Naive thymus-derived CD8-positive, alpha-beta T cell (primary cell): ENCODE measurements at places on chromosomes 1 and 21. TPM values are rescaled to one million over a fixed set of nuclear protein-coding genes. Genes with fewer than 3 reads are reported as not detected.
A peak's percentile ranks its signal among the peaks of the same experiment; 100 is the strongest.

- no peak overlapping the region for H3K4me3 ChIP-seq
- no peaks in the 10 kb centered on the region for H3K4me1 ChIP-seq
- DNase-seq, result no peak
- no peaks in the 10 kb centered on the region for H3K36me3 ChIP-seq
- H3K27me3 ChIP-seq, result no peaks in the 10 kb centered on the region
- no peak overlapping the region for H3K27ac ChIP-seq
These were observed 695.4 kb downstream of the BRINP3 start for GRCh38 chr1:189782295-189782694.

ELAVL4 gene
- polyA plus RNA-seq, result not detected

KRTAP19-1 gene
- polyA plus RNA-seq, result not detected

LRRC71 gene
- polyA plus RNA-seq, result not detected

HCRTR1 gene
- polyA plus RNA-seq, result not detected

- no peak for DNase-seq
- no peaks in the 10 kb centered on the region for H3K27me3 ChIP-seq
- no peaks in the 10 kb centered on the region for H3K4me1 ChIP-seq
- no peaks in the 10 kb centered on the region for H3K36me3 ChIP-seq
These were observed 954.5 kb downstream of the ADGRL2 start for GRCh38 chr1:82755191-82755590.

- H3K27ac ChIP-seq, result no peak overlapping the region
- H3K4me1 ChIP-seq, result no peaks in the 10 kb centered on the region
- no peak overlapping the region for H3K4me3 ChIP-seq
These were observed 86.9 kb downstream of the NAV1 start for GRCh38 chr1:201625851-201626251.

- DNase-seq, result no peak
- H3K4me1 ChIP-seq, result peaks cover 6% of the 10 kb centered on the region
- no peak overlapping the region for H3K27ac ChIP-seq
- H3K27me3 ChIP-seq, result peaks cover 11% of the 10 kb centered on the region
These were observed 22.6 kb upstream of the TTC34 start for GRCh38 chr1:2823921-2824610.

DNA sequence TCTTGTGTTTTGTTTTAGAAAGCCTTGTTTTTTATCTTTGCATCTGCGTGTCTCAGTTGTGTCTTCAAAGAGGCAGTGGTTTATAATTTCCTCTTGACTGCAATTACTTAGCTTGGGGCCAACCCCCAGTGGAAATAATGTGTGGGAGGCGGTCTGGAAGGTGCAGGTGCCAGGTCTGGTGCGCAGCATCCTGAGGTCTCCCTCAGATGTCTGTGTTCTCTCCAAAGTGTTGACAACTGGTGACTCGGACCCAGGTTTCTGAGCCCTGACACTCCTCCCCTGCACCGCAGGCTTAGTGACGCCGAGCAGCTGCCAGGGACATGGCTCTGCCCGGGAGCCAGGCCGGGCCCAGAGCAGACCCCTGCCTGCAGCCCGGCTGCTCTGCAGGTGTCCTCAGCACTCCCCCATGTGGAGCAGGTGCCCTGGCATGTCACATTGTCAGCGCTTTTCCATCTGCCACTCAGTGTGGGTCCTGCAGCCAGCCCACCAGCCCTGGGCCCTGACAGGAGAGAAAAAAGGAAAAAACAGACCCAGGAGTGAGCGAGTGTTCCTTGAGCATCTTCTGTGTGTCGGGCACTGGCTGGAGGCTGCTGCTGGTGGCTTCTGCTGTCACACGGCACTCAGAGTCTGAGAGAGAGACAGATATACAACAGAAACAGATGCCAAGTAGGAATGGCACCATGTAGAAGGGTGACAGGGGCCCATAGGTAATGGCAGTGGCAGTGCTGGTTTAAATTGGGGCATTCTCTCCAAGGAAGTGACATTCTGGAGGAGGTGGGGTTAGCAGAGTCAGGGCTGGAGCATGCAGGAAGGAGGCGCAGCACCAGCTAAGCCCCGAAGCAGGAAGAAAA is 24.8 kb upstream of the SELENON start:
- H3K27ac ChIP-seq, result peak overlapping the region; percentile 98
- peak; percentile 63 for DNase-seq
- peaks cover 67% of the 10 kb centered on the region for H3K4me1 ChIP-seq
- no peaks in the 10 kb centered on the region for H3K27me3 ChIP-seq

SAMD13 gene
- polyA plus RNA-seq, result 1.2 TPM

- no peak overlapping the region for H3K4me3 ChIP-seq
- no peaks in the 10 kb centered on the region for H3K36me3 ChIP-seq
- no peak overlapping the region for H3K27ac ChIP-seq
- H3K4me1 ChIP-seq, result no peaks in the 10 kb centered on the region
- no peak for DNase-seq
- peaks cover 4% of the 10 kb centered on the region for H3K27me3 ChIP-seq
These were observed 165.5 kb upstream of the KCNJ6 start for GRCh38 chr21:38081708-38082107.

KCNJ9 gene
- 0.03 TPM for polyA plus RNA-seq

DNA sequence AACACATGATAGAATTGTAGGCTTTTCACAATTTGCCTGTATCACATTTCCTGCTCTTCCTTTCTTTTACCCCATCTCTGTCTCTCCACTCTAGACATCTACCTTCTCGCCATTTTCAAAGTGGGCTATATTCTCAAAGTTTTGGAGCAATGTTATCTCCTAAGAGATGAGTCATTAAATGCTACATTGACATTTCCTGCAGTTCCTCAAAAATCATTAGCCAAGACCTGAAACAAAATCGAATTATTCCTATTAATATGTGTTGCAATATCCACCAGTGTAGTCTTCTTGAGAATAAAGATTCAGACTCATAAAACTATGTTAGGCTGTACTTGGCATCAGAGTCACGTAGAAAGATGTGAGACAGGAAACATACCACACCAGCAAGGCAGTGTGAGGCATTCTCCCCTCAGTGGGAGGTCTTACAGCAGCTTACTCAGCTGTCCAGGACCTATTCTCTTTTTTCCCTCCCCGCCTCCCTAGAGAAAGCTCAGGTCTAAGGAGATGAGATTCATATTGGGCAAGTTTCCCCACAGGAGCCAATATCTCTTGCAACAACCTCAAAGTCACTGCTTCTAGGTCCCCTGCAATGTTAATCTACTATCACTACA is 38.8 kb downstream of the FRRS1 start:
- no peak overlapping the region for H3K27ac ChIP-seq
- no peak for DNase-seq
- H3K4me1 ChIP-seq, result no peaks in the 10 kb centered on the region
- no peaks in the 10 kb centered on the region for H3K27me3 ChIP-seq
- H3K36me3 ChIP-seq, result no peaks in the 10 kb centered on the region

GRCh38 chr1:157482174-157482573 is 70.1 kb downstream of the FCRL5 start:
- H3K27ac ChIP-seq, result no peak overlapping the region
- no peak for DNase-seq
- no peaks in the 10 kb centered on the region for H3K36me3 ChIP-seq
- H3K4me3 ChIP-seq, result no peak overlapping the region

DNA sequence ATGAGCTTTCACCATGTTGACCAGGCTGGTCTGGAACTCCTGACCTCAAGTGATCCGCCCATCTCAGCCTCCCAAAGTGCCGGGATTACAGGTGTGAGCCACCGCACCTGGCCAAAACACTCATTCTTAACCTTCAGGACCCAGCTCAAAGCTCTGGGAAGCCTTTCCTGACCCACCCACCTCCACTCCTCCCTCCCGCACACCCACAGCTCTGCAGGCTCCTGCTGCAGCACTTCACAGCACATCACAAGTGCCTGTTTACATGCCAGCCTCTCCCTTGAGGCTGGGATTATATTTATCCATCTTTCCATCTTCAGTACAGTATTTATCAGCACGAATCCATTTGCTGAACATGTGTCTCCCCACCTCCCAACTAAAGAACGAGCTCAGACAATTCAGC is 14.9 kb downstream of the SLC9A1 start:
- no peak overlapping the region for H3K4me3 ChIP-seq
- peak overlapping the region; percentile 24 for H3K27ac ChIP-seq
- peaks cover 45% of the 10 kb centered on the region for H3K4me1 ChIP-seq
- no peaks in the 10 kb centered on the region for H3K27me3 ChIP-seq
- DNase-seq, result no peak

DNA sequence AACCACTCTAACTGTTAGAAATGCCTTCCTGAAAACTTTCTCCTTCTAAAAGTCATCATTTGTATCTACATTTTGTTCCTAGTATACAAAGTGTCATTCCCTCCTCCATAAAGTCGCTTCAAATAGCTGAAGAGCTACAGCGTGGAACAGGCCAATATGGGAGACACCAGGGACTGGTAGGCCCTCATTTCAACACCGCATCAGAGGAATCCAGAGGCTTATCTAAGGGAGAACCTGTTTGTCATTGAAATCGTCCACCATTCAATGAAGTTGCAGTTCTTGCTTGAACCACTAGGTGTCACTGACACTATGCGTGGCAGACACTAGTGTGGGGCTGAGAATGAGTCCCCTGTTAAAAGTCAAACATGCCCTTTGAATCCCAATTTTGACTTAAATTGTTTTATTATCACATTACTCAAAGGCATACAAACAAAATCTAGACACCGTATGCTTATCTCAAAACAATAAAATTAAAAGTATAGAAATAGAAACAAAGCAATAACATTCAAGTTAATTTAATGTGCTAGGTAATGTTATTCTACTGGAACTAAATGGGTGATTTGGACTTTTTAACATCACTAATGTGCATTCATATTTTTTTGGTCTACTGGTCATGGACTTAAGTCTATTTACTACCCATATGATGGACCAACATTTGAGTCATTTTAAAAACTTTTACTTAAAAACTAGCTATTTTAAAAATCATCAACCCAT is 182.3 kb downstream of the FCRL5 start:
- H3K4me3 ChIP-seq, result no peak overlapping the region
- no peak for DNase-seq
- no peaks in the 10 kb centered on the region for H3K36me3 ChIP-seq

FCRL2 gene
- polyA plus RNA-seq, result not detected

GRCh38 chr1:116318897-116319296 is 54.1 kb upstream of the ATP1A1 start:
- H3K36me3 ChIP-seq, result no peaks in the 10 kb centered on the region
- H3K4me3 ChIP-seq, result no peak overlapping the region
- H3K27ac ChIP-seq, result no peak overlapping the region
- DNase-seq, result no peak
- H3K27me3 ChIP-seq, result no peaks in the 10 kb centered on the region

- peaks cover 6% of the 10 kb centered on the region for H3K36me3 ChIP-seq
- H3K4me3 ChIP-seq, result peak overlapping the region; percentile 78
- no peak for DNase-seq
- peaks cover 37% of the 10 kb centered on the region for H3K4me1 ChIP-seq
These were observed 50.0 kb downstream of the KIAA0319L start for GRCh38 chr1:35506960-35507912.

SYNC gene
- not detected for polyA plus RNA-seq

ERVH48-1 gene
- 0.10 TPM for polyA plus RNA-seq

GRCh38 chr1:243917863-243918565 is 68.0 kb upstream of the AKT3 start:
- no peak overlapping the region for H3K27ac ChIP-seq
- peak overlapping the region; percentile 90 for H3K4me3 ChIP-seq
- peaks cover 20% of the 10 kb centered on the region for H3K4me1 ChIP-seq
- H3K27me3 ChIP-seq, result peaks cover 54% of the 10 kb centered on the region
- no peaks in the 10 kb centered on the region for H3K36me3 ChIP-seq

DNA sequence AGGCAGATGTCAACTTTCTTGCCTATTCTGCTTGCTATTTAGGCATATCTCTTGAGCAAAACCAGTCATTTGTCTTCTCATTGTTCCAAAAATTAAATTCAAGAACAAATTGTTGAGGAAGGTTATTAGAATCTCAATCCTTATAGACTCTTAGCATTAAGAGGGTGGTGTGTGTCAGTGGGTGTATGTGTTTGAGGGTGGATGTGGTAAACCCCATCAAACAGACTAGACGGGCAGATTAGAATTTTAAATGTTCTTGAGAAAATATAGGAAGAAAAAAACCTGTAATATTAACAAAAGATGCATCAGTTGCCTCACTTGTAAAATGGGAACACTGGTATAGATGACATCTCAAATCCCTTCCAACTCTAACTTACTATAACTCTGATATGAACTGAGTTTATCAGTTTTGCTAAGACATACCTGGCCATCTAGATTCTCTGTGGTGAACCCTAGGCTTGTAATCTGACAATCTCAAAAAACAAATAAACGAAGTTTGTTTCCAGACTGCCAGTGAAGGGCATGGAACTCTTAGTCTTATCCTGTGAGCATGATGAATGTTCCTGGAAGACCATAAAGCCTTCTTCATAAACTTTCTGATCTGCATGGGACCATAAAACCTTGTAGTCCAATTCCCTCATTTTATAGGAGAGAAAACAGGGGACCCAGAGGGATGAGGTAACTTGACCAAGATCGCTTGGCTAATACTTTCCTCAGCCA is 176.3 kb upstream of the SGIP1 start:
- H3K27me3 ChIP-seq, result no peaks in the 10 kb centered on the region
- no peak for DNase-seq
- peaks cover 76% of the 10 kb centered on the region for H3K4me1 ChIP-seq
- H3K4me3 ChIP-seq, result peak overlapping the region; percentile 46

- DNase-seq, result no peak
- H3K36me3 ChIP-seq, result no peaks in the 10 kb centered on the region
- no peak overlapping the region for H3K4me3 ChIP-seq
These were observed 64.7 kb downstream of the KCND3 start for GRCh38 chr1:111924786-111925185.

DNA sequence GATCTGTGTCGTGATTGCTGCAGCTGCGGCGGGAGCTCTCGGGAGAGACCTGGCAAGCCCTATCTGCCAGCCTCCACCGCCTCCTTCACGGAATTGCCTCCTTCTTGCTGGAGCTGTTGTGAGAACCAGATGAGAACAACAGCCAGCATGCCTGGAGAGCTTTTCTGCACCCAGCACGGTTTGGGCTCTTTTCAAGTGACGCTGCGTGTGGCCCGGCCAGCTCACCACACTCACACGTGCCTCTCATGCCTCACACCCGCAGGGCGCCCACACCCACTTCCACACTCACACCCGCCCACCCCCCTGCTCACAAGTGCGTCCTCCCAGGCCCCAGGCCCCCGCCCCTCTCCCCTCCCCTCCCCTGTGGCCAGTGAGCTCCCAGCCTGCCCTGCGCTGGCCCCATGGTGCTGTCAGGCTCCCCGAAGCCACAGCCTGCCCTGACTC is 135.7 kb upstream of the RUNX3 start:
- H3K4me3 ChIP-seq, result no peak overlapping the region
- DNase-seq, result no peak
- H3K36me3 ChIP-seq, result no peaks in the 10 kb centered on the region

GRCh38 chr1:82565546-82565945 is 764.8 kb downstream of the ADGRL2 start:
- DNase-seq, result no peak
- H3K36me3 ChIP-seq, result no peaks in the 10 kb centered on the region
- no peak overlapping the region for H3K4me3 ChIP-seq
- no peaks in the 10 kb centered on the region for H3K27me3 ChIP-seq
